NCI-H1417 treated with DMSO at 0.1 percent for 48 hours (cell line): ENCODE measurements at places on chromosomes 4 and X.

DNA sequence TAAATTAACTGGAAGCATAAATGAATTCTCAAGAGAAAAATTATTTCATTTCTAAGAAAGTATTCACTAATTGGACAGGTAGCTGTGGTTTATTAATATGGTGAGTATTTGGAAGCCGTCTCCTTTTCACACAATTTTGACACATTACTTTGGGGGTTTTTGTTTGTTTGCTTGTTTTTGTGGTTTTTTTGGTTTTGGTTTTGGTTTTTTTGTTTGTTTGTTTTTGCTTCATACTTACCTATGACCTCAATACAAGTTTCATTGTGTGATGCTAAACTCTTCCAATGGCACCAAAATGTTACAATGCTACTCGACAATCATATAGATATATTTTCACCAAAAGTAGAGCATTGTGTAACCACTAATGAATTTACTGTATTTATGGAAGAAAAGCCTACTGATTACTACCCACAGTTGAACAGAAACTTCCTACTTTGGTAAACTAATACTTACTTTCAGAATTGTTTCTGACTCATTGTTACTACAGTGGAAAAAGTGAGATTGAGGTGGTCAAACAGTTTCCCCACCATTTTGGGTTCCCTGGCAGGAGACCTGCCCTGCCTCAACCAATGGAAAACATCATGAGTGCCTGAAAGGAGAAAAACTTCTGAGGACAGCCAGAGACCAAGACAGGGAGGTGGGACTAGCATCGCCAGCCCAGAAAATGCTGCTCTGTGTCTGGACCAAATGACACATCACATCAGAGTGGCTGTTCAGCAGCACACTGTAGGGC lies 443.1 kb downstream of the HNRNPD start:
- DNase-seq: no peak

GRCh38 chr4:22363036-22363435 lies 152.8 kb downstream of the ADGRA3 start:
- no peak for DNase-seq

DNA sequence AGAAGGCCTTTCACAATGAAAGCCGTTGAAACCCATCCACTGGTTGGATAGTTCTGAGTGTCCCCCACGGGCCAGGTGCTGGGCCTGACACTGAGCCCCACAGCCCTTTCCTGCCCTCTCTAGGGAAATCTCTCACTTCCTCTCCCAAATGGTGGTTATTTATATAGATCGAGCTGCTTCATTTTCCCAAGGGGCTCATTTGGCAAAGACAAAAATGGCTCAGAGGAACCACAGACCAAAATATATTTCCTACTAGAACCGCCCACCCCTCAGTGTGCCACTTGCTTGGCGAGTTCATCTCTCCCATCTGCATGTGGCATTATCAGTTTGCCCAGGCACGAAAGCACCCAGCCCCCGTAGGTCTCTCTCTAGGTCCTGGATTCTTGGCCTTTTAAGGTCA lies 53.3 kb upstream of the STIM2 start:
- DNase-seq: no peak

DNA sequence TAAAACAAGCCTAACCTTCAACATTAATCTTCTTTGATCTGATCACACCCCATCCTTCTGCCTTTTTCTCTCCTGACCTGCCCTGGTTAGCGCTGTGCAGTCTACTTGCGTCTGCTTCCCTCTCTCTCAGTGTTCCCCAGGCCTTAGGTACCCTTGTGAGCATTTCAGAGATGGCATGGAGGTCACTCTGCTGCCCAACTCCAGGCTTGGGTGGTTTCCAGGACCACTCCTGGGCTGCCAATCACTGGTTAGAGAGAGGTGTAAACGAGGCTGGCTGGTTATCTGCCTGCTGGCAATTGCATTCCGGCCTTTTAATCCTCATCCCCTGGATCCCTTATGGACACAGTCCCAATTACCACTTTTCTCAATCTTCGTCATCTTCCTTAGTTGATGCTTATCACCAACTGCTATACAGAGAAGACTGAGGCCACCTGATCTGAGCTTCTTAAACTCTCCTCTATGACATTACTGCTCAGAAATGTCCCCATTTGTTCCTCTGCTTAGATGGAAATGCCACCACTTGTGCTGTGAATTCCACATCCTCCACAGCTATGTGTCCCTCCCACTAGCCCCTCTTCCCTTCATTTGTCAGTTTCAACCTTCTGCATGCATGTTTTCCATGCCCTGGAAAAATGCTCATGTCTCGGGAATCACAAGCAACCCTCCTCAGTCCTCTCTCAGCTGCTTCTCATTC lies 29.0 kb upstream of the BCLAF3 start:
- no peak for DNase-seq

- DNase-seq: no peak
Measured at GRCh38 chrX:144627947-144628346, 619.4 kb upstream of the SPANXN1 start.

GRCh38 chrX:45540181-45540580 lies 339.5 kb upstream of the DIPK2B start:
- DNase-seq: no peak

DNA sequence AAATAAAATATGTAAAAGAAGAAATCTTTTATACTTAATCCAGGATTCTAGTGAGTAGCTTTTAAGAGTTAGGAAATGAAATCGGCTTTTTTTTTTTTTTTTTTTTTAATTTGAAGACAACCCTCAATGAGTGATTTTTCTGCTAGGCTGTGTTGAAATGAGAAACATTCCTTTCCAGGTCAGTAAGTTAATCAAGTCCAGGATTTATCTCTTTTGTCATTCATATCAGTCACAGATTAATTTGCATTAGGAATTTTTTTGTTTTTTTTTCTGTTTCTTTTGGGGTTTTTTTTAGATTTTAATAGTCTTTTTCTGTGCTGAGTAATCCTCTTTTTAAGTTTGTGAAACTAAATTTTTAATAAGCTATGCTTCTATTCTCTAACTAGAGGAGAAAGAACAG lies 448.1 kb downstream of the ADGRL3 start:
- DNase-seq: no peak

- DNase-seq: no peak
Measured at GRCh38 chrX:8914681-8915080, 113.5 kb upstream of the FAM9A start.

- DNase-seq: no peak
Measured at GRCh38 chr4:176150356-176150682, 45.1 kb downstream of the SPATA4 start.

DNA sequence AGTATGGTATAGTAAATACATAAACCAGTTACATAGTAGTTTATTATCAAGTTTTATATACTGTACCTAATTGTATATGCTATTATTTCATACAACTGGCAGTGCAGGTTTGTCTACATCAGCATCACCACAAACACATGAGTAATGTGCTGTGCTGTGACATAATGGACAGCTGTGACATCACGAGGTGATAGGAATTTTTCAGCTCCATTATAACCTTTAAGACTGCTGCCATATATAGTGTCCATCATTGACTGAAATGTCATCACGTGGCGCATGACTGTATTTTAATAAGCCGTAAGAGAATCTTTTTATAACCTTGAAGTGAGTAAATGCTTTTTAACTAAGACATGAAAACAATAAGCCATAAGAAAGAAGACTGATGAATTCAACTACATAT lies 44.8 kb upstream of the ANK2 start:
- no peak for DNase-seq

- no peak for DNase-seq
Measured at GRCh38 chr4:147355847-147356246, 125.0 kb upstream of the EDNRA start.

- DNase-seq: no peak
Measured at GRCh38 chr4:139455126-139455538, 1.2 kb downstream of the RAB33B start.

DNA sequence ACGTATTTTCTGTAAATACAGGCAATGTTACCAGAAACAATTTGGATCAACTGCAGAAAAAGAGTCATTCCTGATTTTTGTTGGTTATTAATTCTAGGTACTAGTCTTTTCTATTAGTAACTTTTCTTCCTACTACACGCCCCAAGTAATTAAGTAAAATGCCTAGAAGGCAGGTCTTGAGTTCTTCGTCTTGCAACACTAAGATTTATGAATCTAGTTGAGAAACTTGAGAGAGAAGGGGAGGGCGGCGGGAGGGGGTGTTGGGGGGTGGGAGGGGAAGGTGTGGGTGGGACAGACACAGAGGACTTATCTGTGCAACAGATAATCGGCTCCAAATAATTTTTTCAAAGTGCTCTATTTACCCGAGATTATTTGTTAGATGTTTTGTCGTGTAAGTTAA lies 3.0 kb downstream of the RAP2C start:
- no peak for DNase-seq

DNA sequence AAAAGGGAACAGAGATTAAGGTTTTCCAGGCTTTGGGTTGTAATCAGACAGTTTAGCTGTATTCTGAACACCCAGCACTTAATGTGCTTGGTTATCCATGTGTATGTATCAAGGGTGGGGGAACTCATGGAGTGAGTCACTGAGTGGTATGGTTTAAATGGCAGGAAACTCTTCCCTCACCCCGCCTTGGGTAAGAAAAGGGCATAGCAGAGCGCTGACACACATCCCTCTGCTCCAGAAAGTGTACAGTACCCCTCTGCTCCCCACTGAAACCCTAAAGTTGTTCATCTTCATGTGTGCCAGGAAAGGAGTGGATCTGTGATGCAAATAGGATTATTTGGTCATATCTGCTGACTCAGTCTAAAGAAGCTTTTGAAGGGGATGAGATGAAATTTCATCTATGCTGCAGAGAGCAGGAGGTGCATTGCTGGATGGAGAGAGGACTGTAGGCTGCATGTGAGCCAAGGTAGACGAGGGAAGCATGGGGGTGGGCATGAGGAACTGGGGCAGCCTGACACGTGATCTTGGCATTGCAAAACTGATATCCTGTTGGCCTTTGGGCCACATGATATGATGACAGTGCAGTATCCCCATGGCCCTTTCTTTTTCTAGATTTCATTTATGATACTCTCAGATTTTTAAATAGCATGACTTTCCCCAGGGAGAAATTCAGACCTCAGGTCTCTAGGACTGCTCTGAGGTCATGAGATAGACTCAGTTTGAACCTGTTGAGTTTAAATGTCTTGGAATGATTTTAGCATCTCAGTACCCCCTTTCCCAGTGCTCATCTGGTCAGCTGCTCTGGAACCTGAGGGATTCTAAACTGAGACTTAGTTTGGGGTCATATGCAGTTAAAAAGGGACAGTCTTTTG lies 84.8 kb downstream of the TMEM164 start:
- no peak for DNase-seq

- DNase-seq: no peak
Measured at GRCh38 chrX:103343105-103343504, 13.1 kb downstream of the TCEAL7 start.

DNA sequence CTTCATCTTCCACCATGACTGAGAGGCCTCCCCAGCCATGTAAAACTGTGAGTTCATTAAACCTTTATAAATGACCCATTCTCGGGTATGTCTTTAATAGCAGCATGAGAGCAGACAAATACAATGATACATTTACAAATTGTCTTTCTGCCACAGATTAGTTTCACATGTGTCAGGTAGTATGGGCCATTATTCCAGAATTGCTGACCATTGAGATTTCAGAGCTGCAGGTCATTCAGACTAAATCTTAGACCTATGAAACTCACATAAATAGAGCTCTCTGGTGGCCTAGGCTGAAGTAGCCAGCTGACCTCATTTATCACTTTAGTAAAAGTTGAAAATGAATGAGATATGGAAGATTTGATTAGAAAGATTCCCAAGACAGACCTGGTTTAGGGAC lies 105.8 kb downstream of the FIP1L1 start:
- no peak for DNase-seq

DNA sequence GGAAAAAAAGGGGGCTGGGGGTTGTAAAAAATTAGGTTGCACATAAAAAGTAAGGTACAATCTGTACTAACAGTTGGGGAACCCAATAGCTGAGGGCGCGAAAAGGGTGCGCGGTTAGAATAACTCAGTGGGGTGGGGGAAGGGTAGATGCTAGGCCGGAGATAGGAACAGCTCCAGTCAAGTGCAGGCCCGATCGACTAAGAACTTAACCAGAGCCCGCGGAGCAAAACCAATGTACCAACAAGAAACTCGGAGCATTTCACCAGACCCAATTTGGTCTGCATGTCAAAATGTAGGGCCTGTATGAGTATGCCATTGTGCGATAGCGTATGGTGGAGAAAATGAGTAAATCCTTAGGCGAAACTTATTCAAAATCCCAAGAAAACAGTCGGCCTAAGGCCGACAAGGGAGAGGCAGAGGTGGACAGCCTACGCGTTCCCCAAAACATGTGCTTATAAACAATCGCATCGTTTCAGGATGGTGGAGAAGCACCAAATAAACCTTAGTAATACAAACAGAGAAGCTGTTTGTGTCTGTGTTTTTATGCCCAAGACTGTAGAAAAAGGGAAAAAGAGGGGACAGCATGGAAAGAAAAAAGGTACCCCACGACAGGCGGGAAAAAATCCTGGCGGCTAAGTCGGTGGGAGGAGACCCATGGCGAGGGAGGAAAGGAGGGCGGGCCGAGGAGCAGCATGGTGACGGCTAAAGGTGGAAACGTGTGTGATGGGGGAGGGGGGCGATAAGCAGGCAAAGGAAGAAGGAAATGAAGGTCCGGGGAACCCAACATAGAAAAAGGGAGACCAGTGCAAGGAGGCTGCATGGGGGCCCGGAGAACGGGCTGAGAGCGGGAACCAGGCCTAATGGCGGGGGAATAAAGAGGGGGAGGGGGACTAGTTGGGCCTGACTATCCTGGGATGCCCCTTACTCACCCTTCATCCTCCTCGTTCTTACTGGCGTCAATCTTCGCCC lies 990 bp downstream of the HNRNPD start:
- DNase-seq: peak; percentile 30

DNA sequence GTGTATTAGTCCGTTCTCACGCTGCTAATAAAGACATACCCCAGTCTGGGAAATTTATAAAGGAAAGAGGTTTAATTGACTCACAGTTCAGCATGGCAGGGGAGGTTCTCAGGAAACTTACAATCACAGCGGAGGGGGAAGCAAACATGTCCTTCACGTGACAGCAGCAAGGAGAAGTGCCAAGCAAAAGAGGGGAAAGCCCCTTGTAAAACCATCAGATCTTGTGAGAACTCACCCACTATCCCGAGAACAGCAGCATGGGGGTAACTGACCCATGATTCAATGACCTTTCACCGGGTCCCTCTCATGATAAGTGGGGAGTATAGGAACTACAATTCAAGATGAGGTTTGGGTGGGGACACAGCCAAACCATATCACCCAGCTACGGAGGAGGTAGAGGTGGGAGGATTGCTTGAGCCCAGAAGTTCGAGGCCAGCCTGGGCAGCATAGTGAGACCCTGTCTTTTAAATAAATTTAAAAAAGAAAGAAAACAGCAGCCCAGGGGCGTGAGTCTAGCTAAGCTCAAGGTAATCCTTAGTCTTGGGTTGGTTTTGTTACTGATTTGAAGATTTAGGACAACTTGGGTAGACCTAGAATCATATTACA lies 46.4 kb upstream of the TMEM131L start:
- DNase-seq: no peak

DNA sequence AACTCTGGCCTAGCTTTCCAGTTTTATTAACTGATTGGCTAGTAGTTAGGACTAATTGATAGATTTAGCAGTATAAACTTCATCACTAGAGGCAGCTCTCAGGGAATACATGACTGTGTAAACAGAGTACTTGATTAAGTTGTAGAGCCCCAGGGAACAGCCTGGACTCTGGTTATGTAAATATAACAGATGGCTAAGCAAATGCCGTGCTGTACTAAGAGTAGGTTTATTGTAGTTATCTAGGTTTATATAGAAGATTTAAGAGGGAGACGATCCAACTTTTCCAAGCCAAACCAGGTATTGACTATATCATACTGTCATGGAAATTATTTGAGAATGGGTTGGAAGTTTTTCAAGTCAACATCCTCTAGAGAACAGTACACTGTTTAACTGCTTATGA lies 463.4 kb upstream of the GRID2 start:
- DNase-seq: peak; percentile 21
